ENCODE measurements at places on chromosomes 7 and 10.
A peak's percentile ranks its signal among the peaks of the same experiment; 100 is the strongest.

DNA sequence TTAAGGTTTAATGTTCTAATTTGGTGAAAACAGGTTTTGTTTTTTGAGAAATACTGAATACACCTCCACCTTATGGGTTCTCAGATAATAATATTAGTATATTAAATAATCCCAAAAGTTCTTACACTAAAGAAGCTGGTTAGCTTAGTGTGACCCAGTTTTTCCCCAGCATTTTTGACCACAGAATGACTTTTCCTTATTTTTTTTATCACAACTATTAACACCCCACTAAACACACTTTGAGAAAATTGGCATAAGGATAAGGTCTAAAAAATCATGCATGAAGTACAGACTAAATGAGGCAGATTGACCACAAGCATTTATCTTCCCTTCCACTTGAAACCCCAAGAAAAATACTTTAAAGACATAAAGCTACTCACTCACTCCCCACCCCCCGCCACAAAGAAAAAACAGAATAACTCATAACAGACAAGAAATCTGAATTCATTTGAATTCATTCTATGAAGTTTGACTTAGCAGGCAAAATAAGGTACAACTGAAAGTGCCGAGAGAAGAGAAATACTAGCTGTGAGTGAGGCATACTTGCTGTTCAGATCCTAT, 49.7 kb upstream of the WNT16 start:
- DNase-seq, result no peak

DNA sequence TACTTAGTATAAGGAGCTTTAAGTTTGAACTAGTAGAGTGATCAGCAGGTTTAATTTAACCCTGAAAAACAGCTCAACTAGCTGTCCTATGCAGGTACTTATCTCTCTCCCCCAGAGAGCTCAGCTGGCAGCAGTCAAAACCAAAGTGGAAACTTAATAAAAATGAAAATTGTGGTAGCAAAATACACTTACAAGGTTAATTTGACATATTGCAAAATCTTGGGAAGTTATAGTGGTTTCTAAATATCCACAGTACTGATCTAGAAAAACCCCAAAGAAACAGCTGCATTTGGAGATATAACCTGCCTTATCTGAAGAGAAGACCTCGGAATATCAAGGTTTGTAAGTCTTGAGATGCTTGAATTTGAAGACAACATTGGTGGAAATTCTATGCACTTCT, 269.2 kb downstream of the RNLS start:
- no peak for DNase-seq

GRCh38 chr10:76136961-76137360, 705.5 kb downstream of the LRMDA start:
- no peak for DNase-seq

DNA sequence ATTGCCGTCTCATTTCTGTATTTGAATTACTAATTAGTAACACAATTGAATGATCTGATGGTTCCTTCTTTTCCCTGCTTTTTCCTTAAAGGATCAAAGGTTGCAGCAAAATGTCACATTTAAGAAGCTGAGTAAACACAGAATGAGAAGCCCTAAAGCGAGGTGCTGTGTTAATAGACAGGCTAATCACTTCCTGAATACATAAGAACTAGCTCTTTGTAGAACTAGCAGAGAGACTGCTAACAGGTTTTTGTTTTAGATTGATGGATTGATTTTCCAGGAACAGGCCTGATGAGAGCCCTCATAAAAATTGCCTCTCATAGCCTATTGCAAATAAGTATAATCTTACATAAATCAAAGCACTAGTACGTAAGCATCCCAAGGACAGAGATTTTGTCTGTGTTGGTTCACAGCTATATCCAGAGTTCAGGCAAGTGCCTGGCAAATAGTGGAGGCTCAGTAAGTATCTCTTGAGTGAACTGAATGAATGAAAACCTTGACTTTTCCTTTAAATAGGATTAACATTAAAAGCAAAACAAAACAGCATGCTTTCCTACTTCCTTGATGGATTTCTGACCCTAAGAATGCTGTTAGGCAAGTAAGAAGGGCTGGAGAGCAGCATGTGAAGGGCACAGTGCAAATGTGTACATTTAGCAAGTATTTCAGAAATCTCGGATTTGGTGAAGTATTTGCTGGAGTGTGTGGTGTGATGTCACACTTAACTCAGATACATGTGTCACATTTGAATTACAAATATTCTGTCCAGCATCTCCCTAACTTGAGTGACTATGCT, 3.3 kb downstream of the TMEM229A start:
- DNase-seq, result no peak

GRCh38 chr10:5168897-5169420, 16.0 kb downstream of the AKR1C8 start:
- DNase-seq, result no peak

DNA sequence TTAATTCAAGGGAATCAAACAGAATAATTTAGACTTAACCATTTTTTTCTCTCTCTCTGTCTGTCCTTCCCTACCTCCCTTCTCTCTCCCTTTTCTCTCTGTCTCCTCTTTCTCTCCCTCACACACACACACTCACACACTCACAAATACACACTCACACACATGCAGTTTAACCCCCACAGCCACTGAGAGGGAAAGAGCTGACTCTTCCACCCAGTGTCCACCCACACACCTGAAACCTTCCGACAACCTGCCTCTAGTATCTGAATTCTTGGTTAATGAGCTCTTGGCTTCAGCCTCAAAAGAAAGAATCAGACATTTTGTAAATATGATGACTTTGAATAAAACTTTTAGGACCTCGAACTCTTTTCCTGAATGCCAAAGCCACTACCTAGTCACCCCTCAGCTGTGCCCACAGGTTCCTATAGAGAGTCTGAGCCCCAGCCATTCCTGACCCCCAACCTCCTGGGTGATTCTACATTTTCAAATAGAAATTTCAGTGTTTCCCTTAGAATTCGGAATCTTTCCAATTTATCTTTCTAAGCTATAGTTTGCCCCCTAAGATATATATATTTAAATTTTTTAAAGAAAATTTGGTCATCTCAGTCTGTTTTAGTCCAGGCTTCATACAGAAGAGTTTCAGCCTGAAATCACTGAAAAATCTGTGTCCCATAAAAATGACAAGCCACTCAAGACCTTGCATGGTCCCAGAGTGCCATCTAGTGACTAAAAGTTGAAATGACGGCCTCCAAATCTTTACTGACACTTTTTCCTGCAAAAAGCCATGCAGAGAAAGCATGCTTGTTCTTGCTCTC, 202.8 kb downstream of the IPMK start:
- no peak for DNase-seq

DNA sequence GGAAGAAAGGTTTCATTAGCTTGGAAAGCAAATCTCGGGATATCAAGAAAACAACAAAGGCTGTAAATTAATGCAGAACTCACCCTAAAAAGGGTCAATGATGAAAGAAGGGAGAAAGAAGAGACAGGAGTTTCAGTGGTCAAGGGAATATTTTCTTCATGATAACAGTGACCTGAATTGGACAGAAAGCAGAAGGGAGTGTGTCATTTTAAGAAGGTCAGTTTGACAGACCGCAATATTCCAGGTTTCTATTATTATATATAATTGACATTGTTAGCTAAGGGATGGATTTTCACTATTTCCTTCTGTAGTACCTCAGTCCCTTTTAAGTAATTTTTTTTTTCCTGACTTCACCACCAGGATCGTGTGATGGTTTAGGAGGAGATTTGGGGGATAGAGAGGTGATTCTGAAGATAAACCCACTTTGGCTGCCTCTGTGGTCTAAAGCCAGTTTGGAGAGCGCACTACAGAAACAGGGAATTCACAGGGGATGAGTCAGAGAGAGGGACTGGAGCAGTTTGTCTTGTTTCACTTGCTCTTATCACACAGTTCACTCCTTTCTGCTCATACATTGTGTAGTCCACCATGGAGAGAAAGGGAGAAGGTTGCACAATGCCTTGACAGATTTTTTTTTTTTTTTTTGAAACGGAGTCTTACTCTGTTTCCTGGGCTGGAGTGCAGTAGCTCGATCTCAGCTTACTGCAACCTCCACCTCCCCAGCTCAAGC, 417.9 kb downstream of the AUTS2 start:
- no peak for DNase-seq

GRCh38 chr7:32140210-32140939, 70.2 kb upstream of the PDE1C start:
- no peak for DNase-seq

DNA sequence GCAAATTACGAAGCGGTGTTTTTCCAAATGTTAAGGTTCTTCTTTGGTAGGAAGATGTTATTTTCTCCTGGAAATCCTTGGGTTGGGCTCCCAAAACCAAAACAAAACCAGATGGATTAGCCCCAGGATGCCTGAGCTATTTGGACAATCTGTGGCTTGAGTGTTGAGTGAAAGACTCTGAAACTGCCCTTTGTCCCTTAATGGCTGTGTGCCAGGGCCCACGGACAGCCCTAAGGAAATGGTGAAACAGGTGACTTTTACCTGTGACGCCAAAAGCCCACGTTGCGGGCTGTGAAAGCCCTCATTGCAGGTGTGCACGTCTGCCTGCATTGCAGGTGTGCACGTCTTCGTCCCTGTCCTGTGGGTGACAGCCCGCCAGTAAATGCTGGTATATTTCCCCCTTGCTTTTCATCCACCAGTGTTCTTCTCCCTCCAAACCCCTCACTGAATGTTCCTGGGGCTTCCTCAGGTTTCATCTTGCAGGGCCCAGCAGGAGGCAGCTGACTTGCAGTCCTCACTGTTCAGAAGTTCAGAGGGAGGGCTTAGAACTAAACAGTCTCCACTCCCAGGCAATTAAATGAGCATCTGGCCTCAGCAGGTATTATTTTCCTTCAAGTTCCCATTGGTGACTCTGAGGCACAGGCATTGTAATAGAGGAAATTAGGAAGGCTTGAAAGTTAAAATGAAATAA, 10.7 kb downstream of the PFKP start:
- no peak for DNase-seq

GRCh38 chr7:69062020-69062765, 536.1 kb upstream of the AUTS2 start:
- no peak for DNase-seq

DNA sequence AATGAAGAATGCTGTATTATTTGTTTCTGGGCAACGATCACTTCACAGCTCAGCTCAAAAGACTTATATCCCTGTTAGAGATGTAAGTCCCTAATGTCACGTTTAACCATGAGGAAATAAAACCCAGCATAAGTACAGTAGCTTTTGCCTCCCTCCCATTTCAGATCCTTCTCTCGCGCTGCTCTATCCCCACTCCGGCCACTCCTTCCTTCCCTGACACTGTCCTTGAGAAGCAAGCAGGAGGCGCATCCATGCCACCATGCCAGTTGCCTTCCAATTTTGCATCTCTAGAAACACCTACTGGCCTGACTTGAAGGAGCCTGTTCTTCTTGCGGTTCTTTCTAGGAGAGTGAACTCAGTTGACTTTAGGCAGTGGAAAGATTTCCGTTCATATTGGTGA, 1.2 kb downstream of the FAM180A start:
- no peak for DNase-seq

DNA sequence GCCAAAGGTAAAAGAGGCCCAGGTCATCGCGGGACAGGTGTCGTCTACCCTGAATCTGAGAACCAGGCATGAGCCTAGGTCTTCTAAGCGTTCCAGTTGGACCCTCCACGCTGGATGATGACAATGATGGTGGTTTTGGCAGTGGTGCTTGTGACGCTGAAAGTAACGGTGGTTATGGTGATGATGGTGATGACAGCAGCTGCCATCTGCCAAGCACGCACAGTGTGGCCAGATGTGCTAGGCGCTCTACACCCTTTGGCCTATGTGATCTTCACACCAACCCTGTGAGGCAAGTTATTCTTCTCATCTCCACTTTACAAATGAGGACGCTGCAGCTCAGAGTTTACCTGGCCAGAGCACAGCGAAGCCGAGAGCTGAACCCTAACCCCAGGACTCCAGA, 93.9 kb downstream of the FAM53B start:
- no peak for DNase-seq

GRCh38 chr10:70341016-70341415, 41.4 kb downstream of the LRRC20 start:
- DNase-seq, result no peak

DNA sequence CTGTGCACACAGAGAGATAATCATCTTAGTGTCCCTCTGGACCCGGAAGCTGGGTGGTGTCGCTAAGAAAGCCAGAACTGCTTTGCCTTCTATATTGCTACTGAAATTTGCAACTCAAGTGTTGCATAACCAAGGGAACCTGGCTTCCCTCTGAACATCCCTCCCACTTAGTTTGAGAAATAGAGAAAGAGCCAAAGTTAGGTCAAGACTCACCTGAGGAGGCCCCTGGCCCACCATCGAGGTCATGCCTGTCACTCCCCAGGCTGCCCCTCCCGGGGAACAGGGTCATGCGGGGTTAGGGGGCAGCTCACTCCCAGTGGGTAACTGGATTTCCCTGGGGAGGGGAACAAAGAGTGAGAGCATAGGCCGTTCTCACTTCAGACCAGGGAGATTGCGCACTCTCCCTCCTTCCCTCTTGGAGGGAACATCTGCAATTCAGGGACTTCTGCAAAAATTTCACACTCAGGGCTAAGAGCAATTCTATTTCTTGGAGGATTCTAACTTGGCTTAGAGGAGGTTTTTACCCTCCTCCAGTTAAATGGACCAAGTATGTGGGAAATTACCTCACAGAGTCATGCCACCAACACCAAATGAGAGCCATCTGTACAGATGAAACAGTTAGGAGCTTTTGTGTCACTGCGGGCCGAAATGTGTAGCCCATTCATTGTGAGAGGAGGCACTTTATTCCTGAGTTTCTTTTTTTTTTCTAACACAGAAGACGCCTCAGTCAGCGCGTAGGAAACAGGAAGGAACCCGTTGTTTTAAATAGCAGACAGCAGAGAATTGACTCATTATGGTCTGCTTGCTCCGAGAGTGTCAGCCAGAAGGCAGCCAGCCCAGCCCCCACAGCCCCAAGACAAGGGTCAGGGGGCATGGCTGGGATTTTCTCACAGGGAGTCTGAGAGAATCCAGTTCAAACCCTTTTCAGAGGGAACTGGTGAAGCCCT, 221.3 kb downstream of the ARHGAP12 start:
- DNase-seq, result peak; percentile 6

DNA sequence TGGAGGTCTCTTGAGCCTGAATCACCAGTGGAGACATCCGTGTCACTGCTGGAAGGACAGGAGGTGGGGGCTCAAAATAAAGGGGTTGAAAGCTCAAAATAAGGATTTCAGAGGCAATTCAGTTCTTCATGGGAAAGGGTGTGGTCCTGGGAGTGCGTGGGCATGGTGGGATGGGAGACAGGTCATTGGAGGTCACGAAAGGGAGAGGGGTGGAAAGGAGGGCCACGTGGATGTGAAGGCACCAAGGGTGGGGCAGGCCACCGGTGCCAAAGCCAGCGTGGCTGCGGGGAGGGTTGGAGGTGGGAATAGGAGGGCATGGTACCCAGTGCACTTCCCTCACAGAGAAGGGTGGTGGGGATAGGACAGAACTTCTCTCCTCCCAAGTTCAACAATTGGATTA, 59.7 kb downstream of the HTR5A start:
- no peak for DNase-seq

GRCh38 chr10:69838853-69839252, 37.1 kb downstream of the COL13A1 start:
- no peak for DNase-seq

DNA sequence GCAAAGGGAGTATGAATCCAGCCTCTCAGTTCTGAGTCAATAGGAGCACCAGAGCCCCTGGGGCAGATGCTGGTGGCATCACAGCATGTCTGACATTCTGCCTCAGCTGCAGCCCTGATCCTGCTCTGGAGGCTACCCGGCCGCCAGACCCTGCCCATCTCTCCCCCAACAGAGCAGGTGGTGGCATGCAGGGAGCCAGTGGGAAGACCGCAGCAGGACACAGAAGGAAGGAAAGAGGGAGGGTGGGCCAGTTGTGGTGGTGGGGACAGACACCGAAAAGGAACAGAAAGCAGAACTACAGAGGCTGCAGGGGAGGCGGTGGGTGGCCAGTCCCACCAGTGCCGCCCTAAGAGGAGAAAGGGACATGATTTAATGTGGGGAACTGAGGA, 35.3 kb downstream of the BLNK start:
- DNase-seq, result no peak

All from stimulated activated CD4-positive, alpha-beta T cell treated with anti-CD3 and anti-CD28 coated beads, TNF-alpha, amount 100 ng/mL, for 4 hours (primary cell).